Left ventricle myocardium superior (tissue), 1 donor: ENCODE measurements at places on chromosomes 16 and 17. TPM values are rescaled to one million over a fixed set of nuclear protein-coding genes. Genes with fewer than 3 reads are reported as not detected.

MT1F gene
- total RNA-seq: 3.0 TPM

- no peak for DNase-seq
Measured at GRCh38 chr16:48438414-48438813, 53.2 kb upstream of the SIAH1 start.

DNA sequence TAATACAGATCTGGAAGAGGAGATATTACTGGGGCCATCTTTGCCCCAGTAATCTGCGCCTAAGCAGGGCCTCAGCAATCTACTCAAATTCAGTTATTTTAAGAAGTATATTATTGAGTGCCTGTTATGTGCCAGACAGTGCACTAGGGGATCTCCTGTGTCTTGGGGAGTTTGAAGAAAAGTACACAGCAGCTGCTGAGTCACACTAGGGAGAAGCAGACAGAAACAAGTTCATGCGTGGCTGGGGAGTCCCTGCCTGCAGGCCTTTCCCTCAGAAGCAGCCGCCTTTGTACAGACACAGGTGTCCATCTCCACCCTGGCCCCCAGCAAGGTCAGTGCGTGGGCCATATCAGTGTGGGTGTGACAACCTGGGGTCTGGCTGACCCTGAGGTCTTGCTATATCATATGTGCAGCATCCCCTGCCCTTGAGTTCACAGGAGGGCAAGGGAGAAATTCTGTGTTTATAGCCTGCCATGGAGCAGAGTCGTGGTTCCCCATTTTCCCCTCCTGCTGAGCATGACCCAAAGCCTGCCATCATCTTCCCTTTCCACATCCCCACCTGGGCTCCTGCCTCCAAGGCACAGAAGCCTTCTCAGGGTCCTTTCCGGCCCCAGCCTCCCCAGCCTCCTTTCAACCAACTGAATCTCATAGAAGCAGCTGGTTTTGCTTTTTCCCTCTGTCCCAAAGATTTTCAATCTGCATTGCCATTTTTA, 229.9 kb upstream of the SDK2 start:
- DNase-seq: no peak

DNA sequence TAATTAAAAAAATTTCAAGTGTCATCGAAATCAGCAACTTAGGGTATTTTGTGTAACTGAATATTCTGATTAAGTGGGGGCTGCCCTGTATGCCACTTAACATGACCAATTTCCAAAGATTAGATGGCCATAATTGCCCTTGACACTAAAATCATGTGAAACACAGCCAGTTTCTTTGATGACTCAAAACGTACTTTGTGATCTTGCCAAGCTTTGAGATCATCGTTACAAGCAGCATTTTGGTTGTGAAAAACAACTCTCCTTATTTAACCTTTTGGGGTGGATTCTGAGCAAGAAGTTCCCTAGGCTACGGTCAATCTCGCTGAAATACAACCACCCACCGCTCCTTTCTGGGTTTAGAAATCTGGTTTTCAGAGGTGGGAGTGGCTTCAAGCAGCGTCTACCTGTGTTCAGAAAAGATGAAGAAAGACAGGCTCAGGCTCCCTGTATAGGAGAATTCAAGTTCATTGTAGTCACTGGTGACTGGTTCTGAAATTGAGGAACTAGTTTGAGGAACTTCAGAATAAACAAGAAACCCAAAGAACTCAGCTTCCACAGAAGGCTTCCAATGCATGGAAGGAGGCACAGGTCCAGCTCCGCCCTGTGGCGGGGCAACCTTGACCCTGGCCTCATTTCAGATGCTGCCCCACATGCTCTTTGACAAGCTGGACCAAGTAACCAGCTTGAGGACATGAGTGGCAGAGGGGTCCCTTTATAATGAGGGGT, 9.4 kb downstream of the MAP3K14 start:
- peak; percentile 58 for DNase-seq

GRCh38 chr16:27317738-27318391, 4.1 kb downstream of the IL4R start:
- no peak for DNase-seq

DNA sequence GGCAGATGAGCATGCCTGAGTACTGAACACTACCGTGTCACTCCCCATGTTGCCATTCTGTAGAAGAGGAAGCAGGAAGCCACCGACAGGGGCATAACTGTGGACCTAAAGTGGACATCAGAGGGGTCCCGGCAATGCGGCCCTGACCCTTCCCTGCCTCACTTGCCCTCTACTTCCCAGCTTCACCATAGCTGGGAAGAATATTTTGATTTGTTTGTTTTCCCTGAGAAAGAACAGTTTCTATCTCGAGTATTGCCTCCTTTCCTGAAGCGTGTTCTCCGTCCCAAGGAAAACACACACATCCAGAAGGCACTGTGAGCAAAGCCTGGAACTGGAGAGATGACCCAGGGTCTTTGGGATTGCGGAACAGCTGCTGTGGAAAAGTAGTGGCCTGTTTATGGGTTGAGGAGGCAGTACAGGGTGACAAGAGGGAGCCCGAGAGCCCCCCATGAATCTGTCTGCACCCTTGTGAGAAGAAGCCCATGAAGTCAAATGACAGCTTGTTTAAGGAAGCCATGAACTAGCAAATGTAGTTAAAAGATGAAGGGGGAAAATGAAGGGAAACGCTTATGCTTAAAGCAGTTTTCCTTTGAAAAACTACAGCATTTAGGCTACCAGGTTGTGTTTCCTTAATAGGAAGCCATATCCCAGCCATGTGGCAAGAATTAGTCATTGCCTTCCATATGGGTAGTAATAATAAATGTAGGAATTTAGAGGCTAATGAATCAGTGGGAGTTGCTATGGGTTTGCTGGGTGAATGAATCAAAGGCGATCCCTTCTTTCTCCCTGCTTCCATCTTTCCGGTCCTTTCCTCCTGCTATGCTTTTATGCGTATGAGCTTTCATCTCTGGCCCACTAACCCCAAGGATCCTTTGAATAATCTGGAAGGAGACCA, 90.0 kb upstream of the TBX2 start:
- DNase-seq: no peak
